ENCODE measurements at places on chromosomes 3 and 15.

GRCh38 chr3:76969996-76970615, 69.8 kb upstream of the ROBO2 start:
- DNase-seq, result no peak

DNA sequence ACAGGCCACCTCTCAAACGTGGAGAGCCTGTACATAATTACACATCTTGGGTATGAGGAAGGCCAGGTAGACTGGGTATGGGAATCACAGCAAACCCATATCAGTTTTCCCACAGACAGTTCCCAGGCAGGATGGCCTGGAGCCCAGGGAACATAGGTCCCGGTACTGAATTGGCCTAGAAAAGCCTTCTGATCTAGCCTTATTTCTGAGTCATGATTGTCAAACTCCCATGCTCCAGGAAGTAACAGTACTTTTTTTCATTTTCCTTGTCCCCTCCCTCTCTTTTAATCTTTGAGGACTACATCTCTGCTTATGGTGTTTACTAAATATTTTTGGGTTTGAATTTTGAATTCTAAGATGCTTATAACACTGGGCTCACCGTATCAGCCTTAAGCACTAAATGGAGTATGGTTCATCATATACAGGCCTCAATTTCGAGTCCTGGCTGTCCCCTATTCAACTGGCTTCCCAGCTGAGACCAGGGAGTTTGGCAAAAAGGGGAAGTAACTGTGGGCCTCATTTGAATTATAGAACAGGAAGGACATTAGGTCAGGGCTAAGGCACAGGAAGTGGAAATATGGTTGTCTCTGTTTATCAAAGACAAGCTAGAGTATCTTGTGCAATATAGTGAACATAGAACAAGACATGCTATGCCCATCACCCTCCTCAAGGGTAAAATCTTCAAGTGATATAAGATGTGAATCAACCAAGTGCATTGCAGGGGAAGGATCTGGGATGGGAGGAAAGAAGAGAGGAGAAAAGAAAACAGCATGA, 494.6 kb downstream of the NTRK3 start:
- DNase-seq, result no peak

DNA sequence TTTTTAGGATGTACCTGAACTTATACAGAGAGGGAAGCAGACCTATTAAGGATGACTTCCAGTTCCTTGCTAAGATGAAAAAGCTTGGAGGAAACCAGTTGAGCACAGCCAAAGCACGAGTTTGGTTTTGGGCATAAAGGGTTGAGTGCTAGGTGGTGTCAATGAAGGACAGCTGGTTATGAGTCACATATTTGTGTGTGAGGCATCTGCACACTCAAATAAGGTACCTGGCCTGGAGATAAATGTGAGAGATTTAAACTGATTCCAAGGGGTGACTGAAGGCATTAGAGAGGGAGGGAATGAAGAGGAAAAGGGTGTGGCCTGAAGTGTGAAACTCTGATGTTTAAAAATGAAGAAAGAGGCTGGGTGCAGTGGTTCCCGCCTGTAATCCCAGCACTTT, 486.7 kb downstream of the DIPK2A start:
- no peak for DNase-seq

DNA sequence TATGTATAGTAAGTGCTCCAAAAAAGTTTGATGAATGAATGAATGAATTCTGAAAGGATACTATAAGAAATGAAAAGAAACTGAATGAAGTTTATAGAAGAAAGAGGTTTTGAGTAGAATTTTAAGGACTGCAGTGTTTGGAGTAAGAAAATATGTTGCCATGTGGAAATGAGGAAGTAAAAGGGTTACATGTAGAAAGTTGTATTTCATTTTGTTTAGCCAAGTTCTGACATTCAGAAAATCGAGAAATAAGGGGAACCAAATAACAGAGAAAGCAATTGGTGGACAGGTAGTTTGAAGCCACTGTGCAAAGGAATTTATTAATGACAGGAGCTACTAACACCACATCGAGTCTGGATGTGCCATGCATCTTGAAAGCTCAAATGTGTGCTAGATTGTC, 200.7 kb downstream of the SATB1 start:
- no peak for DNase-seq

DNA sequence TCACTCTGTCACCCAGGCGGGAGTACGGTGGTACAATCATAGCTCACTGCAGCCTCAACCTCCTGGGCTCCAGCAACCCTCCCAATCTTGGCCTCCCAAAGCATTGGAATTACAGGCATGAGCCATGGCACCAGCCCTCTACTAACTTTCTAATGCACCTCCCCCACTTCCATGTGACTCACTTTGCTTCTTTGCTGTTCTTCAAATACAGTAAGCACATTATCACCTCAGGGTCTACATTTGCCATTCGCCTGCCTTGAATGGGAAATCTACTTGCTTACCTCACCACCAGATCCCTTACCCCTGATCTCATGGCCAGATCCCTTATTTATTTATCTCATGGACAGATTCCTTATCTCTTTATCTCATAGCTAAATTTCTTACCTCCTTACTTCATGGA, 235.3 kb downstream of the KCNMB2 start:
- DNase-seq, result no peak

DNA sequence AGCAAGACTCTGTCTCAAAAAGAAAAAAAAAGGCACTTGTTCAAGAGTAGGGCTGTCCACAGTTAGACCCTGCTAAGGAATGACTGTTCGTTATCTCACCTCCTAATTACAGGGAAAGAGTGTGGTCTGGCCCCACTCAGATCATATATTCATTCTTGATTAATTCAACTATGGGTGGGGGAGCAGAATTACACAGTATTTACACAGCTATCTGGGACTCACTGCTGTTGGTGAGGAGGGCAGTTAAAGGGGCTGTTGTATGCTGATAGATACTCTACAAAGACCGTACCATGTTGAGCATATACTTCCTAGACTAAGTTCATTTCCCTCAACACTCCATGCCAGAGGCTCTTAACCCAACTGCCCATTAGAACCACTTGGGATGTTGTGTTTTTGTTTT, 3.8 kb upstream of the ZNF620 start:
- no peak for DNase-seq

GRCh38 chr15:73323956-73324355, 44.8 kb downstream of the HCN4 start:
- no peak for DNase-seq

DNA sequence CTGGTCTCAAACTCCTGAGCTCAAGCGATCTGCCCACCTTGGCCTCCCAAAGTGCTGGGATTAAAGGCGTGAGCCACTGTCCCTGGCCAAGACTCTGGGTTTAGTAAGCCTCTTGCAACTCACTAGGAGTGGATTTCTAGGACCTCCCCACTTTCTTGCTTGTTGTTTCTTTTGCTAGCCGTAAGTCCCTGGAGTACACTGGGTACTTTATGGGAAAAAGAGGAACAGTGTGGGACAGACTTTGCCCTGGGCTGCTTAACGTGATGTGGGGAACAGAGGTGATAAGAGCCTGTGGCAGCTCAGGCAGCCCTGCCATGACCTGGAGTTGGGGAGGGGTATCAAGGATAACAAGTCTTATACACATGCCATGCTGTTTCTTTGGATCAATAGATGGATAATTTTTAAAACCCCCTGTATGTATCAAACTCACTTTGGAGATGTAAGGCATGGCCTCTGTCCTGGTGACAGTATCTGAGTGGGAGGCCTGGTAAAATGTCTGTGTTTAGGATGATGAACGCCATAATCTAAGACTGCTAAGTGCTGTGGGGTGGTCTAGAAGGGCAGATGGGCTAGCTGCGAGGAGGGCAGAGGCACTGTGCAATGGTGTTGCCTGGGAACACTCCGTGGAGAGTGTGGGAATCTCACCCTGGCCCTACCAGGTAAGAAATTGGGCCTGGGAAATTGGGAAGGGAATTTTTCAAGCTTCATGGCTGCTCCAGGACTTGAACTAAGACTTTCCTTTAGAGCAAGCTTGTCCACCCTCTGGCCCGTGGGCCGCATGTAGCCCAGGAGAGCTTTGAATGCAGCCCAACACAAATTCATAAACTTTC, 54.8 kb downstream of the SMAD3 start:
- no peak for DNase-seq

DNA sequence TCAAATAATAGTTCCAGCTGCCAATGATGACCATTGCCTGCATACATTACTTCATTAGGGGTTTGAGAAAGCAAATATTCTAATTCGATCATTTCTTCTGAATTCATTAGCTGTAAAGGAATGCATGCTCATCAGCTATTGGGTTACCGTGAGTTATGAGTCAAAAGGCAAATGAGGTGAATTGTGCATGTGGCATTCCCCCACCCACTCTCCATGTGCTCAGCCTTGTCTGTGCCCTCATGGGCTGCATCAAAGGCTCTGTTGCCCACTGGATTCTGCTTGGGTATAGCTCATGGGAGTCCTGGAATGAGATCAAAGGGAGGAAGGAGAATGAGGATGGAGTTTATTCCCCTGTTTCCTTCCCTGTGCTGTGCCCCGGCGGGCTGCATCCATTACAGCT, 99.3 kb upstream of the CHRNA7 start:
- no peak for DNase-seq

DNA sequence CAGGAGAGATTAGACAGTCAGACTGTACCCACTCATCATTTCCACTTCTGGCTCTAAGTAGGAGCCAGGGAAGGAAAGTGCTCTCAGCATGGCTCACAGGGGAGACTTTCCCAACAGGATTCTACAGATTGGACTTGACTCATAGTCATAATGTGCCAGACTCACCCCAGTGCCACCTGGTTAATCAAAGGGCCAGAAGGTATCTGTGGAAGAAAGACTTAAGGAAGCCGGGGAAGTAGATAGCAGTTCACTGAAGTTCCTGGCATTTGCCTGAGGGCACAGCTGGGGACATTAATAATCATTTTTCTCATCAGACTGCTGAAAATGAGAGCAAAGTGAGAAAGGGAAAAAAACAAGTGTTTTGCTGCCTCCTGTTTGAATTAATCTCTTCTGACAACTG, 717.5 kb downstream of the TUSC7 start:
- DNase-seq, result no peak

DNA sequence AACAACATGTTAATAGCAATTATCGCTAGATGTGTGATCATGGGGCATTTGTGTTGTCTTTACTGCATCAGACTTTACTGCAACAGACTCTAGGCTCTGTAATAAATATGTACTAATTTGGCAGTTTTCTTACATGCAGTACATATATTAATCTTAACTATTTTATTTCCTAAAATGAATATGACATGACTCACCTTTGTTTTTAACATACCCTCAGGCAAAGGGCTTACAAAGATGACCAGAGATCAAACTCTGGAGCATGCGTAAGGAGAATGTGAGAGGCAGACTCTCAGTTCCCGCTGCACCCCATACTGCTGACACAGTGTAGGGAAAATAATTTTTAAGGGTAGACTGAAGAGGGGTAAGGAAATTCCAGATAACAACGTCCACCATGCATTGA, 7.2 kb upstream of the FAM174B start:
- DNase-seq, result no peak

DNA sequence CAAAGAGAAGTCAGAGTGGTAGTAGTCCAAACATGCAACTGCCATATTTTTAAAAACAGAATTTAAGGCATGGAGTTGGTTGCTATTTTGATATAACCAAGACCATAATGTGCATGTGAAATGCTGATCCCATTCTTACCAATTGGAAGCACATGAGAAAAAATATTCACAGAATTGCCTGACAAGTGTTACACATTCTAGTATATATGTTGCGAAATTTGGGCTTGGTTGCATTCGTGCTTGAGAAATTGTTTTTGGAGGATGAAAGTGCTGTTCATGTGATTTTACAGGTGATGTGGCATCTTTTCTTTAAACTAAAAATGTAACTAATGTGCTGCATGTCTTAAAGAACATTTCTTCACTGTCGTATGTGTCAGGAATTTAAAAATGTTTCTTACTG, 199.7 kb downstream of the CHL1 start:
- no peak for DNase-seq

- DNase-seq, result no peak
Observed at GRCh38 chr3:128404276-128405068, 62.2 kb downstream of the DNAJB8 start.

- peak; percentile 17 for DNase-seq
Observed at GRCh38 chr15:85120351-85121113, 138.9 kb downstream of the PDE8A start.

- no peak for DNase-seq
Observed at GRCh38 chr3:12750223-12750622, 8.8 kb downstream of the TMEM40 start.

GRCh38 chr3:32819551-32820348, 2.0 kb downstream of the TRIM71 start:
- DNase-seq, result no peak

DNA sequence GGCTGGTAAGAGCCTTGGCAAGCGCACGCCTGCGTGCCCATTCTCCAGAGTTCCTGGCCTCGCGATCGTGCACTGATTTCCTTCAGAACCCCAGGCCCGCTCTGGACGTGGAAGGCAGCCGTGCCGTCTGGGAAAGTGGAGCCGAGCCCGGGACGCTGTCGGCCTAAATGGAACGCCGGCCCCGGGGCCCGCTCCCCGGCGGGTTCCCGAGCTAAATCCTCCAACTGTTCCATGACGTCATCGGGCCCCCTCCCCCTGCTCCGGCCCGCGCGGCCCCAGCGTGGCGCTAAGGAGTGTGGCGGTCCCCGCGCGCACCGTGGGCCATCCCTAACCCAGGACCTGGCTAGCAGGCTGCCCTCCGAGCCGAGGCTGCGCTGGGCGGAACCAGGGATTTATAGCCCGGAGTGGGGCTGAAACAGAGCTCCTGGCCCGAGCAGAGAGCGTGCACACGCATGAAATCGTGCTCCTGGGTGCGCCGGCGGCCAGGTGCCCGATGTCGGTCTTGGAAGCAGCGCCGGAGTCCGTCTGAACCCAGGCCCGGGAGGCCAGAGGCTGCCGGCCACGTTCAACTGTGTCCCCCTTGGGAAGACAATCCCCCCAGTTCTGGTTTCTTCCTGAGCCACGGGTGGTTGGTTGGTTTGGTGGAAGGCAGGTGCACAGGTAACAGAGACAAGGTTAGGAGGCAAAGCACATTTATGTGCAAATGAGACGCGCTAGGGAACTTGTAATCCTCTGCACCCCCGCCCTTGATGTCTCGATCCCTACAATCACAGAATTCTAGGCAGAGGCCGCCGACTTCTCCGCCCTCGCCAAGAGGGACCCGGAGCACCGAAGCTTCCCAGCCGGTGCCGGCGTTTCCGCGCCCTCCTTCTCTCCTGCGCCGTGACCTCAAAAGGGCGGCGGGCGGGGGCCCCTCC, 84.9 kb upstream of the ETV5 start:
- DNase-seq, result no peak

- DNase-seq, result no peak
Observed at GRCh38 chr3:53030619-53031449, 15.0 kb downstream of the SFMBT1 start.

DNA sequence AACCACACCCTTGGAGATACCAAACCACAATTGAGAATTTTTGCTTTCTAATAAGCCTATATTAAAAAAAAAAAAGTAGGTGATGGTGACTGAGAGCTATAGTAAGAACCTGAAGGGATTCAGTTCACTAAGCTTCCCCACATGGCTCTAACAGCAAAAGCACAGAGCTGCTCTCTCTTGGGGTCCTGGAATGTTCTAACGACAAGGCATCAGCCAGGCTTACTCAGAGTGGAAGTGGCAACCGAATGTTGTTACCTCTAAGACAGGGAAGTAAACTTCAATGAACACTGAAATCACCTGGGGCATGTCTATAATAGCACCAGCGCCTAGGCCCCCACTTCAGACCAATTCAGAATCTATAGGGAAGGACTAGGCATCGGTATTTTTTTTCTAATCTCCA, 397.7 kb downstream of the MAGI1 start:
- no peak for DNase-seq

- DNase-seq, result no peak
Observed at GRCh38 chr15:47442371-47442770, 274.9 kb upstream of the SEMA6D start.

- no peak for DNase-seq
Observed at GRCh38 chr3:94008253-94008652, 20.1 kb downstream of the STX19 start.

- DNase-seq, result no peak
Observed at GRCh38 chr3:53753518-53754183, 92.6 kb downstream of the CHDH start.

GRCh38 chr3:124952282-124952855, 17.8 kb upstream of the MUC13 start:
- DNase-seq, result no peak
